ENCODE measurements at places on chromosomes 6 and 20.

GRCh38 chr6:92847988-92848387, 571.4 kb downstream of the EPHA7 start:
- DNase-seq, result no peak

DNA sequence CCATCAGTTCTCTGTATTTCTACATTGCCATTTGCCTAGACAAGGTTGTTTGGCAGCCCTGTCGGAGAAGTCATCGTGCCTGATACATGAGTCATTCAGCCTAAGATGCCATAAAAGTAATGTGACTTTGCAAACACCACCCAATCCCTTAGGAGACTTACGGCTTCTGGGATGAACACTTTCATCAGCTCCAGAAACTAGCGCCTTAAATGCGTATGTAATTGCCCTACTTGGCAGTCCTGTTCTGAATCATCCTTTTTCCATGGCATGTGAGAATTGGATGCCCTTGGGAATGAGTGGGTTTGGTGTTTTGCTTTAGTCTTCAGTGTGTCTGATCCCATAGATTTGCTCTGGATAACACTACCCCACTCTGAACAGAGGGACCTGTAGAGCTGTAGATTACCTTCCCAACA, 158.5 kb downstream of the SASH1 start:
- DNase-seq, result no peak

DNA sequence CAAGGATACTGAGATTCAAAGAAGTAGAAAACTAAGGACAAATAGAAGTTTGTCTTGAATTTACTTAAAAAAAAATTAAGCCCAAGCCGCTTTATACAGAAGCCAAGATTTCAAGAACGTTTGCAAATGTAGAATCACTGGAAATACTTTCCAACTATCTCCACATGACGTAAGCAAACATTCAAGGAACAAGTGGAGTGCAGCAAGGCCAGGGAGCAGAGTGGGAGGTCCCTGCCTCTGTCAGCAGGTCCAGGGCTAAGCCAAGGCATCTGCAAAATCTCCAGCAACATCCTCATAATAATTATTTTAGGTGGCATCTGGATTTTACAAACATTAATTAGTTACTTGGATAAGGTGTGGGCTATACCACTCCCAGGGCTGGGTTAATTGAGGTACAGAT, 60.1 kb upstream of the AKIRIN2 start:
- DNase-seq, result no peak

GRCh38 chr6:119896806-119897205, 547.2 kb upstream of the MAN1A1 start:
- DNase-seq, result no peak

DNA sequence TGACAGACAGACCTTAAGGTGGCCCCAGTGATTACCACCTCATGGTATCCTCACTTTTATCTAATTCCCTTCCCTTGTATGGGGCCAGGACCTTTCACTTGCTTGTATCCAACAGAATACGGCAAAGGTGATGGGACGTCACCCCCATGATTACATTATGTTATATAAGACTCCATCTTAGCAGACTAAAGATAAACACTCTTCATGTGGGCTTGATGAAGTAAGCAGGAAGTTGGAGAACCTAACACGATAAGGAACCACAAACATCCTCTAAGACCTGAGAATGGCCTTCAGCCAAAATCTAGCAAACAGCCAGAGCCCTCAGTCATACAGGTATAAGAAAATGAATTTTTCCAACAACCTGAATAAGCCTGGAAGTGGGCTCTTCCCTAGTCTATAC, 8.0 kb downstream of the SLC17A3 start:
- DNase-seq, result no peak

DNA sequence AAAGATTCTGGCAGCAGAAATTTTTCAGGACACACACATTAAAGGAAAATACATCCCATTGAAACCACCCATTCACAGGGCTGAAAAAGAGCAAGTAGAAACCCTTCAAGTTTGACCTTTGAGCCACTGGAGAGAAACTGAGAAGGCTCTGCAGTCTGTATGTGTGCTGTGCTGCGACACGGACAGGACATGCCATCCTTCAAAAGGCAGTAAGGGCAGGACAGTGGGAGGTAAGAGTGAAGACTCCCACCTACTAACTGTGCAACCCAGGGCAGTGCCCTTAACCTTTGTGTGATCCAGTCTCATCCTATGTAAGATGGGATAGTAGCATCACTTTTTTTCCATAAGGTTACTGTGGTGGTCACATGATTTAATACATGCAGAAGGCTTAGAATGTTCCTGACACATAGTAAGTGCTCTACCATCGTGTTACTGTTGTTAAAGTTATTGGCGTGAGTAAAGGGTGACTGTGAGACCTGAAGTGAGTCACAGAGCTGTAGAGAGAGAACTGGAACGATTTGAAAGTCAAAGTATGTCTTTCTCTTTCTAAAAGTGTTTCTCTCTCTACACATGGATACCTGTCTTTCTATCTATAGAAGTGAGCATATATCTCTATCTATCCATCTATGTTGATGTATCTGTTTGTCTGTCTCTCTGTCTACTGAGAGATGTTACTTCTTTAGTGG, 153.7 kb upstream of the OLIG3 start:
- no peak for DNase-seq

- peak; percentile 48 for DNase-seq
These were observed 157.0 kb upstream of the CITED2 start for GRCh38 chr6:139531148-139532115.

- DNase-seq, result no peak
These were observed 15.1 kb downstream of the E2F3 start for GRCh38 chr6:20416567-20417345.

GRCh38 chr20:51791626-51792025, 10.7 kb downstream of the SALL4 start:
- DNase-seq, result no peak

DNA sequence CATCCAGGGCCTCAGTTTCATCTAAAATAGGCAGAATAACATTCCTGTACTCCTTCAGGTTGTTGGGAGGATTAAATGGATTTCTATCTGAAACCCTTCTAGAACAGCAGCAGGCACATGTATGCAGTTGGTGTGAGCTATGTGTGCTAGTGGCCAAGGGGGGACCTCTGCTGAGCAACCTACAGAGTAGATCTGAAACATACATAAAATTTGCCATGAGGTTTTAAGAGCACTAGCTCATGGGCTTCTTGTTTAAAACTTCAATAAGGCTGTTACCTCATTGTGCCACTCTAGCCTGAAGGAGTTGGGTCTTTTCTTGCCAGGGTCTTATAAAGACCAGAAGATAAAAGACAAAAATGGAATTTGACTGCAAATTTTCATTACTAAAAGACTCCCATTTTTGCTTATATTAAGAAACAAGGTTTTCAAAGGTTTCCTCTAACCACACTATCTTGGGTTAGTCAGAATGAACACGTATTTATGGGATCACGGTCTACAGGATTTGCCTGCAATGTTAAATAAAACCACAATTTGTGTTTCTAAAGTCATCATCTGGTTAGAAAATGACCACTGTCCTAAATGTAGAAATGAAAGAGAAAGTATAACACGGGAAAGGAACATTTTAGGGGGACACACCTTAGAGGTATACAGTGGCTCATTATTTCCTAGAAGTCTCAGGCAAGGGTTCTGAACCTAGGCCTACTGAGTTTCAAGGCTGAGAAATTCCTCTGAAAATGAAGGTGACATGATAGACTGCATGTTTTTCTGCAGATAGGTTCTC, 144.9 kb upstream of the OLIG3 start:
- no peak for DNase-seq

DNA sequence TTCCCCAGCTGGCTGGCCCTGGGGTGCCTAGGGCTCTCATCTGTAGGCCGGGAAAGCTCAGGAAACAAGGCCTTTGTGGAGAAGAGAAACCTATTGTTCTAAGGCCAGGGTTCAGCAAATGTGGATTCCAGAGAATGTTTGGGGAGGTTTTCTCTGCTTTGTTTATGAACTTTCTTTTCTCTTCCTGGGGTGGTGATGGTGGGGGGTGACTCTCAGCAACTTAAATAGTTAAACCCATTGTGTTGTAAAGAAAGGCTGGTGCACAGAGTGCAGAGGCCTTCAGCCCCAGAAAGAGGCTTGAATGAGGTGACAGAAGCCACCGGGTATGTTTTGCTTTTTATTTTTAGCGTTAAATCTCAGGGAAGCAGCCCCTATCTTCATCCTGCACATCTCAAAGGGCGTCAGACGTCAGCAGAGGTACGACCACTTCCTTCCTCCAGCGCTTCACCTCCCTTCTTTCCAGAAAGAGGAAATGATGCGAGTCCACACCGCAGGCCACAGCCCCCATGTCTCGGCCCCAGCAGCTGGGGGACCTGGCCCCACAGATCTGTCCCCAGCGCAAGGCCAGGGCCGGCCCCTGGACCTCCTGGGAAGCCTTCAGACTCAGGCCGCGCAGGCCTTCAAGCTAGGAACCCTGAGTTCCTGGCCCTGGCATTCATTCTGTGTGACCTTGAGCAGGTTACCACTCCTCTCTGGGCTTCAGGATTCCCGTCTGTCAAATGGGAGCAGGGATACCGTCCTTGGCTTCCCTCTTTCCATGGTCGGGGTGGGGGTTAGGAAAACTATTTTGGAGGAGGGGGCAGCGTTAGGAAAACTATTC, 605 bp upstream of the PPP1R16B start:
- DNase-seq, result no peak

- DNase-seq, result peak; percentile 48
These were observed 1.5 kb downstream of the COL12A1 start for GRCh38 chr6:75204217-75204958.

DNA sequence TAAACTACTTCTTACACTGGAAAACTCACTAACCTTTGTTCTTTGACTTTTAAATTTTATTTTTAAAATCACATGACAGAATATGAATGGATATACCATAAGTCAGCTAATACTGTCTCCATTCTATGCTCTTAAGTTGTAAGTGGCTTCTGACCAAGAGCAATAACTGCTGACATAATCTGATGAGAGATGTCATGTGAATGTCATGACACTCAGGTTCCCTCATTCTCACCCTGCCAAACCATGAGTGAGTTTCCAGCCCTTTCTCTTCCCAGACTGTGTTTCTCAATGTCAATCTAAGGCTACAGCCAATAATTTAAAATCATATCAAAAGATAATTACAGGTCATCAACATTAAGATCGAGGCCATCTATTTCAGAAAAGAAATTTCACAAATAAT, 39.7 kb downstream of the KIF16B start:
- DNase-seq, result no peak

GRCh38 chr6:126945812-126946360, 172.6 kb upstream of the RSPO3 start:
- no peak for DNase-seq

GRCh38 chr6:8006208-8006607, 58.0 kb downstream of the BLOC1S5 start:
- DNase-seq, result peak; percentile 69

DNA sequence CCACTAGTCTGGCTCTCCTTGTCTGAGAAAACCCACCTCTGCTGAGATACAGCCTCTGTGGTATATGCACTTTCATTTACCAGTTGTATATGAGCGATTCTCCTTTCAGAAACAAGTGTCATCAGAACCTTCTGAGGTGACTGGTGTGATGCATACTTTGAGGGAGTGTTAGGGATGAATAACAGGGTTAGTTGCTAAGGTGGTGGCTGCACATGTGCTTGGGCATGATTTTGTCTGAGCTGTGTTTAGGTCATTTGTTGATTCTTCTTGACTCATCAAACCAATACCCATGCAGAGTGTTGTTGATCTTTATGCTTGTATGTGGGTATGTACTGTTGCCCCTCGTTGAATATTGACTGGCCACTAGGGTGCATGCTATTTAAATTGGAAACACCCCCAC, 25.7 kb downstream of the DTD1 start:
- DNase-seq, result no peak

- no peak for DNase-seq
These were observed 577.9 kb downstream of the TFAP2B start for GRCh38 chr6:51396583-51396982.

DNA sequence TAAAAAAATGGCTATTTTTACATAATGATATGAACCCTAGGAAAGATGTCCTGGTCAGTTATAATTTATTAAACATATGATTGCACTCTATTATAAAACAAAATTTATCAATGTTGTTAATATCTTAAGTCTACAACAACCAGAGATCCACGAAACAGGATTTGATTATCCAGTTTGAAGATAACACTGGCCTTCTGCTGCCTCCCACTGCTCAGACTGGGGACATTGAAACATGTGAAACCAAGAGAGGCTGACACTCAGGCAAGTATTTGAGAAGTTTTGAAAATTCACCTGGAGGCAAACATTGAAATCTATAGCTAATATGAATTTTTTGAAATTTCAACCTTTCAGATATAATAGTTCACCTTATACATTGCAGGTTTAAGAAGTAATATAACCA, 219.3 kb upstream of the HSF2 start:
- no peak for DNase-seq

DNA sequence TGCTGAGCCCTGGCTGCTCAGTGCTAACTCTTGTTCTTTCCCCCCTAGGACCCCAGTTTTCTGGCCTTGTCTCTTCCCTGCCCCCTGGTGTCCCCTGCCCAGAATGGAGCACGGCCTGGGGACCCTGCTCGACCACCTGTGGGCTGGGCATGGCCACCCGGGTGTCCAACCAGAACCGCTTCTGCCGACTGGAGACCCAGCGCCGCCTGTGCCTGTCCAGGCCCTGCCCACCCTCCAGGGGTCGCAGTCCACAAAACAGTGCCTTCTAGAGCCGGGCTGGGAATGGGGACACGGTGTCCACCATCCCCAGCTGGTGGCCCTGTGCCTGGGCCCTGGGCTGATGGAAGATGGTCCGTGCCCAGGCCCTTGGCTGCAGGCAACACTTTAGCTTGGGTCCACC, 11.9 kb downstream of the CCN5 start:
- DNase-seq, result no peak

- no peak for DNase-seq
These were observed 23.3 kb downstream of the PTPN1 start for GRCh38 chr20:50533464-50533863.

- no peak for DNase-seq
These were observed 8.0 kb upstream of the RAET1L start for GRCh38 chr6:150033207-150033771.

DNA sequence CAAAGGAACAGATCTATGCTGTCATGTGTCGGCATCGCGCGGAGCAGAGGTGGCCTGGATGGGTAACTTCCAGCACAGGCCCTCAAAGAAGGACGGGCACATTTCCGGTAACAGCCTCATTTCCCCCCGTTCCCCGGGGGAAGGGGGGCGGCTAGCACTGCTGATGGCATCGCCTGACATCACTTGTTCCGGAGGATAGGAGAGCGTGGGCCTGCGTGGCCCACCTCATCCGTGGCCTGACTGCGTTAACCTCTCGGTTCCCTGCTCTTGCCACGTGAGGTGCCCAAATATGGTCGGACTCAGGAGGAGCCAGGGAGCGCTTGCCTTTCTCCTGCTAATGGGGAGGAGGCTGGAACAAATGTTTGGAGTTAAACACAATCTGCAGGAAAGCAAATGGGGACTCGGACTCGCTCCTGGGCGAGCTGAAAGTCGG, at the start of gene AKAP12:
Gene AKAP12 (plus strand): TSS at position 365 of the 433 bp plus-strand sequence. CDS start 596 bp downstream, outside the sequence.
- no peak for DNase-seq
